ENCODE measurements at places on chromosomes 6 and 20.

DNA sequence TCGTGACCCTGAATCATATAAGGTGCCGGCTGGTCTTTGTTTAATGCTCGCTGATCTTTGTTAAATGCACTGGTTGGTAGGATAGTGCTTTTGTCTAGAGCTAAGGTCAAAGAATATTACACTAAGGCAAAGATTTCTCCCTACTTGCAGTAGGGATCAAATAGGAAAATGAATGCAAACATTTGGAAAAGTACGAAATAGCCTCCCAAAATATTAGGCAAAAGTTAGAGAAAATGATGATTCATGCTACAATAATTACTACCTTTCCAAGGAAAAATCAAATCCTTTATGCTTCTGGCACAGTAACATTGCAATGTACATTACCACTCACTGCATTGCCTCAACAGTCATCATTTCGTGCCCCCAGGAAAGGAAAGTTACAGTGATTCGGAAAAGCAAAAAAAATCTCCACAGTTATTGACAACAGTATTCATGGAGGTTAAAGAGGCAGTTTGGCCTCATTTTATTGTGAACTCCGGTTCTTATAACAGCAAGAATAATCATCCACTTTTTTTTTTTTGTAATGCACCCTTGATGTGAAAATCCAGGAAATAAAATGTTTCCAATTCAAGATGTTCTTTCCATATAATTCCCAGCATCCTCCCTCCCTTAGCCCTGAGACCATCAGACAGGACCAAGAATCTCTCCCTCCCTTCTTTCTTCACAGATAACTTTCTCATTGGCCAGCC lies 61.7 kb upstream of the ZMYND8 start:
- no peak for DNase-seq

DNA sequence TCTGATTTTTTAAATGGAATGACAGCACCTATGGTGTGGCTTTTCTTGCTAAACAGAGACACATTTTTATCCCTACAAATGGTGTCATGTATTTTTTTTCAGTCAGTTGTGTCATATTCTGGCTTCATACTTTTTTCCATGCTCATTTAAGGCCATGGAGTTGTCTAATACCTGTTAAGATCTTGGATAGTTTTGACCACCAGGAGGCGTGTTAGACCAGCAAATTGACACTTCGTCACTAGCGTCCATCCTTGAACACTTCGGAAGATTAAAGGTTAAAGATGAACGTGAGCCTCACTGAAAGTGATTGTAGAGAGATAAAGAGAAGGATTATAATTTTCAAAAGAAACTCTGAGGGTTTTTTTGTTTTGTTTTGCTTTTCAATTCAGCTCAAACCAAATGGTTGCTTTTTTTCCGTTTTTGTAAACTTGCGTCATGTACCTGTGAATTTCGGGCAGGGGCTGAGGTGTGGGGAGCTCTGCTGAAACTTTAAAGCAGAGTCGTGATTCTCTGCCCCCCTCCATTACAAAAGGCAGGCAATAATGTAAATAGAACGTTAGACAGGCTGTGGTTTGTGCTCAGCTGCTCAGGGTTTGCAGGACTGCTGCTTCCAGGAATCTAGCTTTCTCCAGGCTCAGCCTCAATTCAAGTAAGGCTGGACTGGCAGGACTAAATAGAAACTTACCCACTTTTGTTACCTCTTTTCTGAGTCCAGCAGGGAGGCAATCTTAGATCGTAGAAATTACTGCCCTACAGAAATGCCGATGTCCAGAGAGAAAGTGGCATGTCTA lies 245.1 kb downstream of the FOXA2 start:
- DNase-seq: peak; percentile 26

GRCh38 chr6:137233911-137234863 lies 15.0 kb upstream of the IFNGR1 start:
- peak; percentile 64 for DNase-seq

DNA sequence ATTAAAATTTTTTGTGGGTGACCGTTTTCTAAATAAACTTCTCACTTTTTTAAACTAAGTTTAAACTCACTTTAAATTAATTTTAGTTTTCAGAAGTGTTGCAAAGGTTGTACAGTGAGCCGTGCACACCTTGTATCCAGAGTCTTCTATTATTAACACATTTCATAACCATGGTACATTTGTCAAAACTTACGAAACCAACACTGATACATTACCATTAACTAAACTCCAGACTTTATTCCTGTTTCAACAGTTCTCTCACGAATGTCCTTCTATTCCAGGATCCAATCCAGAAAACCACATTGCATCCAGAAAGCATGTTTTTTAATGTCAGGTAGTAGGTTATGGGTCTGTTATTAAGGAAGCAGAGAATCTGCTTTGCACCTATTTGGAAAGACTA lies 319.9 kb downstream of the CBLN4 start:
- DNase-seq: no peak

GRCh38 chr20:44997668-44998067 lies 31.4 kb downstream of the STK4 start:
- no peak for DNase-seq

GRCh38 chr6:80158478-80158989 lies 52.1 kb downstream of the BCKDHB start:
- DNase-seq: no peak

- no peak for DNase-seq
Observed at GRCh38 chr20:3174442-3175261, 1.3 kb upstream of the LZTS3 start.

DNA sequence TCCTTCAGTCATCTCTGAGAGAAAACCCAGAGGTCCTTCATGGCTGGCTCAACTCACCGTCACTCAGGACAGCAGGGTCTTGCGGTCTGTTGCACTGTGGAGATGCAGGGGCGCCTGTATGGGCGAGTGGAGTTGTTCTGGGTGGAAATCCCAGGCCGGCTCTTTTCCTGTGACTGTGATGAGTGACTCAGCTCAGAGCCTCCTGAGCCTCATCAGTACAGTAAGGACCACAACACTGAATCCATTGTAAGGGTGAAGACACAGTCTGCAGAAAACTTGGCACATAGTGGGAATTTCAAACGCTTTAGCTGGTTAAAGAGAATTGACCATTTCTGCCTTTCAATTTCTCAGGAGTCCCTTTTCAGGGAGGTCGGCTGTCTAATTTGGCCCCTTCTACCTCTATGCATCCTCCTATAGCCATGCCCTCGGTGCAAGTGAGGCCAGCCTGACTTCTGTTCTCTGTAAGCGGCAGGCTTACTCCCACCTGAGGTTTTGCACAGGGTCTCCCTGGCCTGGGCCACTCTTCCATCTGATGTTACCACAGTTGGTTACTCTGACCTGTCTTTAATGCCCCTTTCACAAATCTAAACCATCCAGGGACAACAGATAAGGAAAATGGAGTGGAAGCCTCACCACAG lies 35.5 kb upstream of the TBXT start:
- DNase-seq: peak; percentile 76

DNA sequence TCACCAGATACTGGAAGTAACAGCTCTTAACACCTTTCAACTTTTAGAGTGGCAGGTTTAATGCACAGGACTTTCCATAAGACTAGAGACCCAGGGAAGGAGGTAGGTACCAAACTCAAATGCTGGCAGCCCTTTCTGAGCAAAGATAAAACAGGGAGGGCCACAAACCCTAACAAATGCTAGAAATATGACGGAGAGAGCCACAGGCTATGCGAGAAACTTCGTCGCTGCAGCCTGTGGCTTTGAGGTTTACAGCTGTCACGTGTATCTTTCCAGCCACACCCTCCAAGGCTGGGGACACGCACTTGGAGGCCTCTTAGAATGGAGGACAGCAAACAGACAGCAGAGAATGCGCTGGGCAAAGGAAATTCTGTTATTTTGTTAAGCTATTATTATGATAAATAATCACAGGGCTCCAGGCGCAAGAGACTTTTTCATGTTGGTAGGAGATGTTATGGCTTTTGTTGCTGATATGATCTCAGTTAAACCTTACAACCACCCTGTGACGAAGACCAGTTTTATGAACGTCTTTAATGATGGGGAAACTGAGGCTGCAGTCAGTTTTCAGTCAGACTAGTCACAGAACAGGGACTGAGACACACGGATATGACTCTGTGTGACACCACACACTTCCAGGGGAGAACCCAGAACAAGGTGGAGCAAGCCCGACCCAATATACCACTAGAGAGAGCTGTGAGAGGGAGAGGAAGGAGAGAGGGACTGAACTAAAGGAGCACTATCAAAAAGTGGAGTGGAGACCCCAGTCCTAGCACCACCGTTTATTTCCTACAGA lies 2.0 kb downstream of the TRAM2 start:
- DNase-seq: peak; percentile 44

All from foreskin melanocyte (primary cell).